Brain microvascular endothelial cell (primary cell): ENCODE measurements at places on chromosomes 16 and 17.

- DNase-seq, result no peak
Measured at GRCh38 chr17:34399725-34400124, 36.7 kb upstream of the CCL1 start.

GRCh38 chr17:66892246-66892645 is 57.3 kb downstream of the CACNG5 start:
- no peak for DNase-seq

DNA sequence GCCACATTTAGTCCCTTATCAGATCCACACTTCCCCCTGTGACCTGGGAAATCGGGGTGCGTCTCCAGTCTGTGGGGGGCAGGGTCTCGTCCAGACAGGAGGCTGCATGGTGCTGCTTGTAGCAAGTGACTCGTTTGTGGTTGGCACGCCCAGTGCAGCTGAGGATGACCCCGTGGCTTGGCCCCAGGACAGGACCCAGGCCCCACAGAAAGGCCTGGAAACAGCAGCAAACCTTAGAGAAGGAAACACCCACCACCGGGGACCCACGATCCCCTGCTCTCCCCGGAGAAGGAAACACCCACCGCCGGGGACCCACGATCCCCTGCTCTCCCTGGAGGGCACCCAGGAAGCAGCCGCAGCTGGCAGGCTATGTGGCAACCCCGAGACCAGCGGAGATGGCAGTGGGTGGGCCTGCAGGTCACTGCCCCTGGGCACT is 8.2 kb upstream of the C16orf95 start:
- no peak for DNase-seq

DNA sequence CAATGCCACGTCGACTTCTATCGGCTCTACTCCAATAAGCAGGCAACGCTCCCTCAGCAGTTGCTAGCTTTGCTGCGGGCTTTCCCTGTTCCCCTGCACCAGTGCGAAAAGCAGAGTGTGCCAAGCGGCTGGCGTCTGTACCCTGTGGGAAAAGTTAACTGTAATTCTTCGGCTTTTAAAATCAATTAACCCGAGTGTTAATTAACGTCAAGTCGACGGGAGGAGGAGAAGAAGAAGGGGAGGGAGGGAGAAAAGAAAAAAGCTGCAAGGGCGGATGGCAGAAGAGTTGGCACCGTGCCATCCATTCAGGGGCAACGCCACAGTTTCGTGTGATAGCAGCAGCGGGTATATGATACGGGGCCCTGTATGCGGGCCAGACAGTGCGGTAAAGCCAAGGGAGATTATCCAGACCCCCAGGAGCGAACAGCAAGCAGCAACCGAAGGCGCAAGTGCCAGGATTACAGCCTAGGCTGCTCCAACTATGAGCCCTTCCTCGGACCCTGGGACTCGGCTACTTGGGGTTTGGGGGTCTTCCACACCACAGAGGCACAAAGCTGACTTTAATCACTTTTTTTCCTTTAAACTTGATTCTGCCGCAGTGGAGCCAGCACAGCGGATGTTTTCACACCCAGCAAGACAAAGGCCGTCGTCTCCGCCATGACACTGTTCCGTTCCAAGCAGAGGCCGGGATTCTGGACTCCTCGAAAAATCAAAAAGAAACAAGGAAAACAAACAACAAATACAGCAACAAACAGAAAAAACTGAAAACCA is 253.8 kb upstream of the PMFBP1 start:
- DNase-seq, result no peak

GRCh38 chr16:23059433-23059832 is 89.8 kb downstream of the USP31 start:
- no peak for DNase-seq

DNA sequence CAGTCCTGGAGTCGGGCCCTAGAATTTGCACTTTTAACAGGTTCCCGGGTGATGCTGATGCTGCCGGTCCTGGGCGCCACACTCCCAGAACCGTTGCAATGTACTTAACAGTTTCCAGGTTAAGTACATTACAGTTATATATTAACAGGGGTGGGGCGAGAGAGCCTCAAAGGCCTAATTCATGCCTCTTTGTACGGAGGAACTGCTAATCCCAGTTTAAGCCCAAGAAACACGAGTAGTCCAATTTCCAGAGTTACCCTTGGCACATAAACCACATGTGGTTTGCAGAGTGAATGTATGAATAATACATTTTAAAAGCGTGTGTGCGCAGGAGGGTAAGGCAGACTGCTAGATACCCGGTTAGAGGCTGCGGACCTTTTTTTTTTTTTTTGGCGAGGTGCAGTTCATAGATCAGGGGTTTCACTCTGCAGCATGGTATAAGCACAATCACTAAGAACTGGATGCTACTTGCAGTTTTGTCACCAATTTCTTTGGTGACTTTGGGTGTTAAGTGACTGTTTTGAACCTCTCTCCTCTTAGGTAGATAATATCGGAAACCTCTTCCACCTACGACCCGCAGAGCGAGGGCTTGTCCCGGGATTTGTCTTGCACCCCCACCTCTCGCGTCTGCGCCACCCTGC is 713 bp downstream of the COX11 start:
- DNase-seq, result peak; percentile 11

GRCh38 chr16:8964462-8964861 is 756 bp upstream of the USP7 start:
- DNase-seq, result no peak

DNA sequence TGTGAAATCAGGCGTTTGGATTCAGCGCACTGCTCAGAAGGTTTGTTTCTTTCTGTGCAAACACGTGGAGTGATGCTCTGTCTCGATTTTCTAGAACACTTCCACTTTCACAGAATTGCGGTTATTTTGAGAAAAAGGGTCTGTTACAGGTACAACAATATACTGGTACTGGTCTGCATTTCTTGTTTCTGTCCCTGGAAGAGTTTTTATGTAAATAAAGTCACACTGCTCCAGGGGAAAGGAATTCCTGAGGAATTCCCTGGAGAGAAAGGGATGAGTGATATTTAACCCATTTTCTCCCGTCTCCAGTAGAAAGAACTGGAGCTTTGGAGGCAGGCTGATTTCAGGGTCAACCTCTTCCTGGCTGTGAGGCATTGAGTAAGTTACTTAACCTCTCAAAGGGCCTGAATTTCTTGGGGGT is 16.2 kb upstream of the RMI2 start:
- no peak for DNase-seq

- no peak for DNase-seq
Measured at GRCh38 chr16:8798535-8799157, 1.0 kb downstream of the PMM2 start.
